H1 (cell line): ENCODE measurements at places on chromosomes 16 and 17.

DNA sequence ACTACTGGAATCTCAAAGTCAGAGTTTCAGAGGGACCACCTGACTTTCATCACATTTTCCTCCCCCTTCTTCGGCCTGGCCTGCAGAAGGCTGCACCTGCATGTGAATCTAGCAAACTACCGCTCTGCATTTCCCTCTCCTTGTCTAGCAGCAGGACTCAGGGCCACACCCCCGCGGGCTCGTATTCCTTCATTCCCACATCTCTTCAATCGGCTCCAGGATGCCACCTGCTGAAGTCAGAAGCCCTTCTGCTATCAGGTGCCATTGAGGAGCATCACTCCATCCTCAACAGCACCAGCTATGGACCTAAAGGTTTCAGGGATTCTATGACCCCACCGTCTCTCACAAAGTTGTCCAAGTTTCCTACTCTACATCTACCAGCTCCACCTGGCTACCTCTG lies 169.5 kb downstream of the VPS53 start:
- no peak for DNase-seq

- no peak for DNase-seq
Observed at GRCh38 chr16:2767140-2767731, 9.8 kb downstream of the ELOB start.

DNA sequence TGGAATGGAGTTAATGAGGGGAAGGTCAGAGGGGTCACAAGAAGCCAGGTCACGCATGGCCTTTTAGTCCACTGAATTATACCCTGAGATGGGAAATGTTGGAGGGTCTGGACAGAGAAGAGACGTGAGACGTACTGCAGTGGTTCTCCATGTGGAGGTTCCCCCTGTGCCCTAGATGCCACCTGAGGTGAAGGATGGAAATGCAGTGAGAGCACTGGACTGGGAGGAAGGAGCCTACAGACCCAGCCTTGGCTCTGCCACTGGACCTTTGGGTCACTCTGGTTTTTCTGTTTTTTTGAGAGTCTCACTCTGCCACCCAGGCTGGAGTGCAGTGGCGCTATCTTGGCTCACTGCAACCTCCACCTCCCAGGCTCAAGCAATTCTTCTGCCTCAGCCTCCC lies 1.8 kb upstream of the PLSCR3 start:
- DNase-seq = no peak

DNA sequence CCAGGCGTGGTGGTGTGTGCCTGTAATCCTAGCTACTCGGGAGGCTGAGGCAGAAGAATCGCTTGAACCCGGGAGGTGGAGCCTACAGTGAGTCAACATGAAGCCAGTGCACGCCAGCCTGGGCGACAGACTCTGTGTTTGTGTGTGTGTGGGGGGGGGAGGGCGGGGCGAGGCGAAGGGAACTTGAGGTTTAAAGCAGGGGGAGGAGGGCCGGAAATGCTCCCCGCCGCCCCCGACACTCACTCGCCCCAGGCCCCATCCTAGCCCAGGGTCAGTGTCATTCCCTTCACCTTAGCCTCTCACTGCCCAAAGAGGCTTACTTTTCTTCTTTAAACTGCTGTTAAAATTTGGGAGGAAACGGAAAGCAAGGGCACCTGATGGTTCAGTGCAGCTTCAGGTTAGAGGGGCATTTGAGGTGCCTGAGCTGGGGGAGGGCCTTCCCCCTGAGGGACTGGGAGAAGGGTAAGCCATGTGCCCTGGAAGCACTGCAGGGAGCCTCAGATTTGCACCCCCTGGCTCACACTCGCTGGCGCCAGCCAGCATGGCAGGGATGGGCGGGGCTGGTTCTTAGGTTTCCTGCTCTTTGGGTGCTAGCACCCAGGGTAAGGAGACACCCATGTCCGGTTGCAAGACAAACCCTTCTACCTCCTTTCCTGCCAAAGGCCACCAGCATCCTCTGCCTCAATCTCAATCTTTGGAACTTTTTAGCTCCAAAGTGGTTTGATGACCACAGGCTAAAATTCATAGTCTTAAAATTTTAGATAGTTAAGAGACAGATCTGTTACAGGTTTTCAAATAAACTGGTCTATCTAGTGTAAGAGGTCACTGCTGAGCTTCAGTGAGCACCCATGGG lies 2.2 kb upstream of the LIMD2 start:
- DNase-seq = no peak

DNA sequence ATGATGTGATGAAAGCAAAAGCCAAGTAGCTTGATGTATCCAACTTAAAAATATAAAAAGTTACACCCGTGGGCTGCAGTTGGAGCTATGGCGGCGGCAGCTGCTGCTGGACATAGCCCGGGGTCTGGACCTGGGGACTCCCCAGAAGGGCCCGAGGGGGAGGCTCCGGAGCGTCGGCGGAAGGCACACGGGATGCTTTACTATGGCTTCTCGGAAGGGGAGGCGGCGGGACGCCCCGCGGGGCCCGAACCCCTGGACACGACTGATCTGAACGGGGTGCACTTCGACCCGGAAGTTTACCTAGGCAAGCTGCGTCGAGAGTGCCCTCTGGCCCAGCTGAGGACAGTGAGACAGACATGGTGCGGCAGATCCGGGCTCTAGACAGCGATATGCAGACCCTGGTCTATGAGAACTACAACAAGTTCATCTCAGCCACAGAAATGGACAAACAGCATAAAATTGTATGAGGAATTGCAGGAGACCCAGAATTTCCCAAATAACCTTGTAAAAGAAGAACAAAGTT lies 109.5 kb upstream of the EEF2KMT start:
- DNase-seq = no peak

GRCh38 chr17:39165178-39165840 lies 652 bp downstream of the ARL5C start:
- no peak for DNase-seq

DNA sequence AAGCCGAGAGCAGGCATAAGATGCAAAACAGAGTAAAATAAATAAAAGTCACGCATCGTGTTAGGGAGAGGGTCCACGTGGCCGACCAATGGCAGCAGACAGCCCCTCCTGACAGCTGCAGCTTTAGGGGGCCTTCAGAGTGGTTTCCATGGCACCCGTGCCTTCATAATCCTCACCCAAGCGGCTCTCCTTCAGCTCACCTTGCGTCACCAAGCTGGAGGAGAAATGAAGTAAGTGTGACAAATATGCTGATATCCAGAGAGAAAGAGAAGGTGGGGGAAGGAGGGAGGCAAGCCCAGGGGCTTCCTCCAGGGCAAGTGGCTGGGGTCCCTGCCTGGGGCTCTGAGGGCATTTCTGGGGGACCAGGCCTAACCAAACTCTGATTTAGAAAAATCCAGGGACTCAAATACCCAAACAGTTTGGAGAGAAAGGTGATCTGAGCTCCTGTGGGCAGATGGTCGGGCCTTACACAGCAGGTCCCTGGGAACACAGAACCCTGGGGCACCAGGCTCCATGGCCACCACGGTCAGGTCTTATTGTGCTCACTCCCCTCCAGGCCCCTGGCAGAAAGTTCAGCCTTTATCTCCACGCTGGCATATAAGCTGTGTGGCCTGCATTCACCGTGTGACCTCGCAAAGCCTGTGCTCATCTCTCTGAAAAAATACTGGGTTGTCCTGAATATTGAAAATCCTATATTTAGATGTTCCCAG lies 80.7 kb upstream of the TNRC6C start:
- DNase-seq = no peak

DNA sequence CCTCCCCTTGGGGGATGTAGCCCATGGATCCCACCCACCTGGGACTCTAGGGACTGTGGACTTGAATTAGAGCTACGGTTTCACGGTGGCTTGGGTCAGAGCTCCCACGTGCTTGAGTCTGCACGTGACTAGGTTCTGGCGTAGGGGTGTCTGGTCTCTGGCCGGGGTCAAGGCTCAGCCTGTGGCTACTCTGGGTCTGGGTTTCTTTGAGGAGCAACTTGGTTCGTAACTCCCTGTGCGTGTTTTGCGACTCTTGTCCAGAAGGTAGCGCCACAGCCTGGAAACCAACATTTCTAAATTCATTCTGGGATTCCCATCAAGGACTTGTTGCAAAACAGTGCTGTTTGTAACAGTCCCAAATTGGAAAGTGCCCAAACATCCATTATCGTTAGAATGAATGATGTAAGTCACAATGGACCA lies 470 bp upstream of the GGT6 start:
- DNase-seq = no peak

GRCh38 chr17:81120695-81121621 lies 44.3 kb upstream of the PVALEF start:
- DNase-seq = no peak

DNA sequence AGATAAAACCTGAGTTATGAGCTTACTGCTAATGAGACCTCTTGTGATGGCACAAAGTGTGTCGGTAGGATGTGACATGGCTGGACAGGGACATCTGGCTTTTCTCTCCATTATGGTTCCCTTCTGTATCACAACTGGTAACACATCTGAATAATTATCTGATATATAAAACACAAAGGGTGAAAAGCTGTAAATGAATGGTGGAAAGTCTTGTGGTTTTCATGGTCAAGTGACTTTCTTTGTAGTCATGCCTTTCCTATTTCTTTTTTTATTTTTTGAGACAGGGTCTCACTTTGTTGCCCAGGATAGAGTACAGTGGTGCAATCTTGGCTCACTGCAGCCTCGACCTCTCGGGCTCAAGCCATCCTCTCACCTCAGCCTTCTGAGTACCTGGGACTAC lies 35.3 kb upstream of the ZFHX3 start:
- no peak for DNase-seq

- DNase-seq = no peak
Observed at GRCh38 chr16:175011-175949, 1.2 kb upstream of the HBA1 start.

DNA sequence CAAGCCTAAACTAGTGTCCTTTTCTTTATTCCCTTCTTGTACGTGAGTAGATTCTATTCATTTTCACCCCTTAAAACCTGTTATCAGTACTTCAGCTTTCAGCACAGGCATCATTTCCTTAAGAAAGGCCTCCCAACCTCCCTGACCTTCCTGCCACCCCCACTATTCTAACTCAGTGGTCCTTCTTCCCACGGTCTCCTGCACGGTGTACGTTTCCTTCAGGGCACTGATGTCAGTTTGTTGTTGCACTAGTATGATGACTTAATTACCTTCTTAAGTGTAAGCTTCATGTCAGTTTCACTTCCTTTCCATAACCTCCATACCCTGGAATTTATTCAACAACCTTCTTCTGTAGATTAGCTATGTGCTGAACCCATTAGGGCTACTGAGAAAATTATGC lies 484.2 kb downstream of the HS3ST4 start:
- no peak for DNase-seq

- no peak for DNase-seq
Observed at GRCh38 chr17:12256380-12256995, 235.8 kb downstream of the MAP2K4 start.

- no peak for DNase-seq
Observed at GRCh38 chr17:61488878-61489718, 36.9 kb downstream of the TBX4 start.

DNA sequence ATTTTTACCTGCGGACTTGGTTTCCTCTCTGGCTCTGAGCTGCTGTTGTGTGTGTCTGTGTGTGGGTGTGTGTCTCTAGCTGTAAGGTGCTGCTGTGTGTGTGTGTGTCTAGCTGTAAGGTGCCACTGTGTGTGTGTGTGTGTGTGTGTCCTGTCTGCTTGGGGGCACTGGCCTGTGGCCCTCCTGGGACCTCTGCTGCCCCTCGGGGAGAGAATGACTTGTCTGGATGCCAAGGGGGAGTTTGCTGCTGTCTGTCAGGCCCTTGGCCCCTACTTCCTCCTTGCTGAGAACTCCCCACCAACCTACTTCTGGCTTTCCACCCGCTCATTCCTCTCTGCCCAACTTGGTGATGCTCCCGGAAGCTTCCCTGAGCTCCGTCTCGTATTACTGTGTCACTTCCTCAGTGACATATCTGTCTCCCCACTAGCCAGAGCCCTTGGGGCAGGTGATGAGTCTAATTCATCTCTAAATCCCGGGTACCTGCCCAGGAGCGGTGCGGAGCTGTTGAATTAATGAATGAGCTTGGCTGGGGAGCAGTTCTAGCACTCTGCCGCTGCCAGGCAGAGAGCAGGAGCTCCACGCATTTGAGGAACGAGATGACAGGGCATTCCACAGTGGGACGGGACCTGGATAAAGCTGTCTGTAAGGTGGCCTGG lies 3.5 kb upstream of the LASP1NB start:
- no peak for DNase-seq

DNA sequence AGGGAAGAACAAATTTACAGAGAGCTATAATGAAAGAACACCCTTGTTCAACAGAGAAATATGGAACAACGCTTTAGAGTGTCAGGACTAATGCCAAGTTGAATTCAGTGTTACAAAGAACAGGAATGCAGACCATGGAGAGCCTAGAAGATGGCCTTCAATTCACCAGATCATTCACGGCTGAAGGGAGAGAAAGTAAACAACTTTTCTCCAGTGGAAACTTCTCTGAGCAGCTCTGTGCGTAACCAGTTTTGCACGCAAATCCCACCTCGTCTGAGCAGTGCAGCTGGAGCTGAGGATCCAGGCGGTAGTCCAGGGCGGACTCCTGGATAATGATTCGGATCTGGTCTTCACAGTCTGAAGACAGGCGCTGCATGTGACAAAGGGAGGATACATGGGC lies 40.5 kb upstream of the CLEC18B start:
- no peak for DNase-seq

DNA sequence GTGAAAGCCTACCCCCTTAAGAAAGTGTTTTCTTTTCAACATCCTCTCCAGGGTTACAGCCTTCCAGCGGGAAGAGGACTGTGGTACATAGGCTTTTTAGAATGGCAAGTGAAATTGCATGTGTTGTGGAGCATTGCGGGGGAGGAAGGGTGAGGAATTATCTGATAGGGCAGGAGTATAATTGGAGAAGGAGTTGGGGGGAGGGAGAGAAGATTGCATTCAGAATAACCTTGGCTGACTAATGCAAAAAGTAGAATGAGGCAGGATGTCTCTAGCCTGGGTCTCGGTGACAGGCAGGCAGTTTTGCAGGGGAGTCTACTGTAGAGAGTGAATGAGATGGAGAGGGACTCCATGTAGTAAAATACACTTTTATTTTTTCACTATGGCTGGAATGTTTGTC lies 2.4 kb upstream of the CDH8 start:
- no peak for DNase-seq

DNA sequence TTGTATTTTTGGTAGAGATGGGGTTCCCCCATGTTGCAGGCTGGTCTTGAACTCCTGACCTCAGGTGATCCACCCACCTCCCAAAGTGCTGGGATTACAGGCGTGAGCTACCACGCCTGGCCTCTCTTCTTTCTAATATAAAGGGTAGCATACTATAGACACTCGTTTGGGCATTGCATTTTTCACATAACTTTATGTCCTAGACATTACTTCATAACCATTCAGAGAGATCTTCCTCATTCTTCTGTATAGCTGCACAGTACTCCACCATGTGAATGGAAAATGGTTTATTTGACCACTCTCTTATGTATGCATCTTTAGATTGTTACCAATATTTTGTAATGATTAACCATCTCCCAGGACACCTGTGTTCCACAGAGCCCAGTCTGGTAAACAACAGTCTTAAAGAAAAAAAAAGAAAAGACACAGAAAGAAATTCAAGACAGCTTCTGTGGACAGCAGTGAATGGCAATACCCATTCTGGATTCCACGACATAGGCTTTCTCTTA lies 42.1 kb downstream of the TK2 start:
- no peak for DNase-seq

- DNase-seq = no peak
Observed at GRCh38 chr16:14629612-14629918, 495 bp downstream of the PARN start.

GRCh38 chr16:87790292-87791100 lies 24.7 kb upstream of the KLHDC4 start:
- DNase-seq = no peak
